ENCODE measurements at places on chromosomes 6 and 20.
A peak's percentile ranks its signal among the peaks of the same experiment; 100 is the strongest.

- no peak for DNase-seq
Measured at GRCh38 chr6:5909721-5910120, 97.0 kb downstream of the NRN1 start.

GRCh38 chr20:35009665-35010328, 54.1 kb downstream of the MYH7B start:
- no peak for DNase-seq

DNA sequence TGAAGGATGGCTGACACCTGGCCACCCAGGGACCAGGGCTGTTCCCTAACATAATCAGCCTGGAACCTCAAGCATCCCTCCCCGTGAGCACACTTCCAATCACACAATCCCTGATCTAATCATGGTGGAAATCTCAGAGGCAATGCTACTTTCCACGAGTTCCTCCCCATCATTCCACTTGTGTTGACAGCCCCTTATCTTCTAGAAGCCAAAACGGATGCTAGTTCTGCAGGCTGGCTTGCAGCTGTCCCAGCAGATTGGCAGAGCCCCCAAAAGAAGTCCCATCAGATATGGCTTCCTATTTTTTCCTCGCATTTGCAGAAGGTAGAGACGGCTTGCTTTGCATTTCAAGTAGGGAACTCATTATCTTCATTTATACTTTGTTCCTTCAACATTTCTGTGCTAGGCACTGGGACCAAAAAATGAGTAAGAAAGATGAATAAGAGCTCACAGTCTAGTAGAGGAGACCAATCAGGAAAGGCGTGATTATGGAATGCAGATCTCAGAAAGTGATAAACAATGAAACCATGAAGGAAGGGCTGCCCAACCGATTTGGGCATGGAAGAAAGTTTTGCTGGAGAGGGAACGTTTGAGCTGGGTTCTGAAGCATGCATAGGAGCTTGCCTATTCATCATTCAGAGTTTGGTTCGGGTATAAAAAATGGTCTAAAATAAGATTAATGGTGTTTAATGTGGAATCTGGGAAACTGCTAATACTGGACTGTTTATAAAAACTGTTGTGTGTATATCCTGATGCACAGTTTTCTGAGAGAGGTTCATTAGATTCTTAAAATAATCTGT, 44.6 kb upstream of the TBC1D7 start:
- DNase-seq = no peak

- DNase-seq = peak; percentile 43
Measured at GRCh38 chr6:108661430-108661829, 100.7 kb downstream of the FOXO3 start.

GRCh38 chr20:57834306-57835073, 124.7 kb upstream of the PMEPA1 start:
- DNase-seq = no peak

- no peak for DNase-seq
Measured at GRCh38 chr6:110366256-110366655, 8.1 kb upstream of the METTL24 start.

DNA sequence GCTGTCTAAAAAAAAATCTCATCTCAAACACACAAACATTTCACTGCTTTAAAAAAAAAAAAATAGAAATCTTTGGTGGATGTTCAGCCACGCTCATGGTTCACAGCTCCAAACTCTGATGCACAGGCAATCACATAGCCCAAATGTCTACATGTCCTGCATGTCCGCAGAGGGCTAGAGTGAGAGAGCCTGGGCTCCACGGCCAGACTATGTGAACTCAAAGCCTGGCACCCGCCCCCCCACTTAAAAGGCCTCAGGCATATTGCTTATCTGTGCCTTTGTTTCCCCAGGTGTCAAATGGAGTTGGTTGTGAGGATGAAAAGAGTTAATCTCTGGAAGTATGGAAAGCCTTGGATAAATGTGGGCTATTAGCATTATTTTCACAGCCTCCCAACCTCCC, 10.5 kb upstream of the PTGIS start:
- DNase-seq = no peak

GRCh38 chr20:35467339-35468224, 12.2 kb downstream of the CEP250 start:
- DNase-seq = peak; percentile 40

- DNase-seq = no peak
Measured at GRCh38 chr20:37415118-37416085, 69.5 kb downstream of the SRC start.

DNA sequence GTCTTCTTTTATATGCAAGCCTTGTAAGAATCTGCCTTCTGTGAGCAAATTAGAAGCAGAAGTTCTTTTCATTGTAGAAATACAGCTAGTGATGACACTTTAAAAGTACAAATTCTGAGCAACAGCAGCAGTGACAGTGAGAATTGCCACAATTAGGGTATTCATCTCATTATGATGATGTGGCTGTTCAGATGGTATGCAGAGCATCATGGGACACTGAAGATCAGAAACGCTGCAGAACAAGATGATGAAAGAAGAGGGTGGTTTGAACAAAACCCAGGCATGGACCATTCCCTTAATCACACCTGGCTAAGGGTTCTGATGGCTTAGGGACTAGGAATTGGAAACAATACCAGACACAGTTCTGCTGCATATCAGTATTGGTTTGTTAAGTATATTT, 312.7 kb upstream of the TBX18 start:
- no peak for DNase-seq

DNA sequence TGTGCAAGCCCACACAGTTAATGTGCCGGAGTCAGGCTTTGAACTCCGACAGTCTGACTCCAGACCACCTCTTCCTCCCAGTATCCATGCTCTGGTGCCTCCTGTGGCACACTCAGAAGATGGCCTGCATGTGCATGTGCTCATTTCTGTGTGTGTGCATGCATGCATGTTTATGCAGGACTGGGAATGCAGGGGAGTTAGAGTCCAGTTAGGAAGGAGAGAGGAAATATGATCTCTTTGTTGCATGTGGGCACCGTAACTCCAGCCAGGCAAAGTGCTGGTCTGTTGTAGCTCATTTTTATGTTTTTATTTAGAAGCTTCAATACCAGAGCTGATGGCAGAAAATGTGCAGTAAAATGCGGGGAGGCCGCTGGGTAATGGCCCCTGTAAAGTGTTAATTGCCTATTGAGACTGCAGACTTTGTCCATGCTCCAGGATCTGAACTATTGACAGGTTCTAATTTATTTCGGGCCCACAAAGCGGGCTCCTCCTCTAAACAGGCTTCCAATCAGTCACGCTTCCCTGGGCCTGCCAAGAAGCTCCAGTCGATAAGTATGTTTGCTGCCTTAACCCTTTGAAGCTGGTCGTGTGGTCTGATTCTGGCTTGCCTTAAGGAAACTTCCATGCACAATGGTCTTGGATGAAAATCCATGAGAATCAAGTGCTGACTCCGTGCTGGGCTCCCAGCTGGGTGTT, 248.3 kb downstream of the DHX35 start:
- DNase-seq = no peak

- no peak for DNase-seq
Measured at GRCh38 chr6:84808491-84809061, 44.2 kb upstream of the TBX18 start.

DNA sequence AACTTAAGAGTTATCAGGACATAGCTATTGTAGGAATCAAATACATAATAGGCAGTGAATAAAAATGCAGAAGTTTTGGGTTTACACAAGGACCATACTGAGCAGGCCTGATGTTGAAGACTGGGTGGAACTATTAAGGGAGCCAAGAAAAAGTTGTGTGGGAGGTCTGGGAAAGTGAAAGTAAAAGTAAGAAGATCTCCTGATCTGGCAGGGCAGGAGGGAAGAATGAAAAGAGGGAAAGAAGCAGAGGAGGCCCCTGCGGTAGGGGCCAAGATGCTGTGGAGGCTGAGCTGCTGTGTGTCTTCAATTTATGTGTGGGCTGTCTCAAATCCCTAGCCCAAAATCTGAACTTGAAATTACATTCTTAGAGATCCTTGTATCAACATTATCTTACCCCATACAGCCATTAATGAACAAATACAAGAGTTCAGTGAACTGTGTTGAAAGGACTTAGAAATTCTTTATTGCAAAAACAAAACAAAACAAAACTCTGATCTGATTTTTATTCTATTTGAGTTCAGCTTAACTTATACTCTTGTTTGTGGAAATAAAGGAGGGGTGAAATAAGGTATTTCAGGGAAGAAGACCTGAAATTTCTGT, 1183.8 kb downstream of the HACE1 start:
- peak; percentile 5 for DNase-seq

DNA sequence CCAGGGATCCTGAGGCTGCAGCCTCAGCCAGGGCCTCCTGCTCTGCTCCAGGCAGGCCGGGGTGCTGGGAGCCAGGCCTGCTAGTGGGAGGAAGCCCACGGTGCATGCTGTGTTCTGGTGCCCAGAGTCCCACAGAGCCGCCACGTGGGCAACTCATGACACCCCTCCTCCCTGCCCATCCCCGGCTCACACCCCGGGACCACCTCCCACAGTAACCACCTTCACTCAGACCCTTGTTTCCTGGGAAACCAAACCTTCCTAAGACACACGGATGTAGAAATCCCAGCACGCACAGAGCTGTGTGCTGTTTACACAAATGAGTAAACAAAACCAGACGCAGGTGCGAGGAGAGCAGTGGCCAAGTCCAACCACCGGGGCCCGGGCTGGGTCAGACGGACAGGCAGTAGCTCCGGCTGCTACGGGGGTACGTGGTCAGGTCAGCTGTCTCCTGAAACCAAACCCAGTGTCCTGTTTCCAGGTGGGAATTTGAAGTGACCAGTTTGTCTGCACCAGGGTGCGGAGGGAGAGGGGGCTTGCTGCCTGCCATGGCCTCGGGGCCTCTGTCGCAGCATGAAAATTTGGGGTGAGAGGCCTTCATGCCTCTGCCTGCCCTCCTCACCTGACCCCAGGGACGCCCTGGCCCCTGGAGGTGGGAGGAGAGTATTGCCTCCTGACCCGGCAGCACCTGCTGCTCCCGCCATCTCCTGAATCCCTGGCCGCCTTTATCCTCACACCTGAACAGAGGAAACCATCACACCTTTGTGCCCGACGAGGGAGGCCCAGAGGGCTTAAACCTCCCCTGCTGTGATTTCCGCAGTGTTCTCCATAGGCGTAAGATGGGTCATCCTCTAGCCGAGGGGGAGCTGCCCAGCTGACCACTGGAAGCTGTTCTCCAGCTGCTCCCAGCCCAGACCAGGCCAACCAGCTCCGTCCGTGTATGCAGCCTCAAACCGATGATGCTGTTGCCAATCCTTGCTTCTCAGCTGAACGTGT, 52.0 kb upstream of the SMOC2 start:
- DNase-seq = no peak

DNA sequence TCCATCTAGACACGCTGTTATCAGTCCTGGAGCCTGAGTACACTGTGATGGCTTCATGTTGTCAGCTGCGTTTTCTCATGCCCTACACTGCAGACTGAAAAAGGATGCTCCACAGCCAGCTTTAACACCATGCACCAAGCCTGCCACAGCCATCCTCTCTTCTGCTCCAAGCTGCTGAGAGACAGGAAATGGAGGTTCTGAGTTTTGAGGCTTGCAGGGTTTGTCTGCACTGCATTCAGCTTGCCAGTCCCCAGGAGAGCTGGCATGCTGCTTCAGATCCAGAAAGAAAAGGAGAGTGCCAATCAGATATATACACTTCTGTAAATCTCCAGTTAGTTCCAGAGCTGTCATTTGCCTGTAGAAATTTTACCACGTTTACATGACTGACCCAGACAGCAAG, 550.7 kb upstream of the FLRT3 start:
- DNase-seq = no peak

DNA sequence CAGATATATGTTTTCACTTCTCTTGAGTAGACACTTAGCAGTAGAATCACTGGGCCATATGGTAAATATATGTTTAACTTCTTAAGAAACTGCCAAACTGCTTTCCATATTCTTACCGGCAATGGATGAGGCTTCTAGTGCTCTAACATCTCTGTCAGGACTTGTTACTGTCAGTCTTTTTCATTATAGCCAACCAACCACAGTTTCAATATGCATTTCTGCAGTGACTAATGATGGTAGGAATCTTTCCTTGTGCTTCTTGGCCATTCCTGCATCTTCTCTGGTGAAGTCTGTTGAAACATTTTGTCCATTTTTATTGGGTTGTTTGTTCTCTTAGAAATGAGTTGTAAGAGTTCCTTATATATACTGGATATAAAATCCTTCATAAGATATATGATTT, 66.0 kb upstream of the SYNDIG1 start:
- DNase-seq = no peak

DNA sequence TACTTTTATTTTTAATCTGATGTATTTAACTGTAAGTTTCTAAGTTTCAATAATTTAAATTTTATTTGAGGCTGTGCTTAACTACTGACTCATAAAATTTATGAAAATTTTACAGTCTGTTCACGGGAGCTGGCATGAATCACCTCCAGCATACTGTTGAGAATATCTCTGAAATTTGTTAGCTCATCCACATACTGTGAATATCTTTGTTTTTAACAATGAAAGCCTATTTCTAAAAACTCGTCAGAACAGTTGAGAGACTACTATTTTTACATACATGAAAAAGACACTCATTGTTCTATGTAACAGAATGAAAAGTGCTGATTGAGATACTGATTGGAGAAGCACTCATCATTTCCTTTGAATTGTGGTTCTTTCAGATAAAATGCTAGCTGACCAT, 749.3 kb downstream of the TENT5A start:
- DNase-seq = no peak

DNA sequence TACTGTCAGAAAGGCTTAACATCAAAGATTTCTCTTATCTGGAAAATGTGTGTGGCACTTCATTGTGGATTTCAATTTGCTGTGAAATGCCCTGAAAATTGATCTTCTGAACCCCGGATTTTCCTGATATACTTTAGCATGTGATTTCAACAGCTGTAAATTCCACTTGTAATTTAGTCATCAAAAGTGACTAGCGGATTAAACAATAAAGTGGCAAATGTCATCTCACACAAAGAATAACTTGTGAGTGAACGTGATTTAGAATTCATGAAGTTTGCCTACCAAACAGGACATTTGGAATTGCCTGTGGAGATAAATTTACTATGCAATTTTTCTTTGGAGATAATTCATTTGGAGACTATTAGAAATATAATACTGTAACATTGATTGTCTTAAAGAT, 601.6 kb downstream of the COL12A1 start:
- DNase-seq = no peak

GRCh38 chr6:148342100-148342349, 613 bp upstream of the SASH1 start:
- DNase-seq = no peak

- DNase-seq = no peak
Measured at GRCh38 chr6:92762443-92763273, 656.7 kb downstream of the EPHA7 start.

Measured in stromal cell of bone marrow (primary cell).